ENCODE measurements at places on chromosomes 13 and 19.

DNA sequence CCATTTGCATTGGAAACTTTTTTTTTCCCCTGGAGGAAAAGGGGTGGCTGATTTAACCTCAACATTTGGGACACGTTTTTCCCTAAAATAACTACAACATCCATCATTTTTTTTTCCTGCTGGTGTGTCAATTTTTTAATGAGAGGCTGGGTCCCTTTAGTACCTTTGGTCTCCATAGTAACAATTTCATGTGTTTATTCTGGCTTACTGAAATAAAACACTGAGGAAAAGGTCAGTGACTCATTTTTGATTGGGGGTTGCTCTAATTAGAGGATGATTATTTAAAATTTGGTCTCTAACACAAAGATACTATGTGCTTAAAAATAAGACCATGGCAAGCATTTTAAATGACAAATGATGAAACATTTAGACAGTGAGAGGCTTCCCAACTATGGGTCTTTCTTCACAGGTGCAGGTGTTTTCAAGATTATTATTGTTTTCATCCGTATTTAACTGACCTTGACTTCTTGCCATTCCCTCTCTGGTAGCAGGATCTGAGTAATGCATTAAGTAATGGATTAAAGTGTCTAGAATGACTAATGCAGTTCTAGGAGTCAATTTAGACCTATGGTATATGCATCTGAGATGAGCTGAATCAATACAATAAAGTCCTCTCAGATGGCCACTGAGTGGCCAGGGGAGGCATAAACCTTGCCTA is 406.4 kb downstream of the KCNRG start:
- H3K4me1 ChIP-seq, result peaks cover 11% of the 10 kb centered on the region
- no peaks in the 10 kb centered on the region for H3K36me3 ChIP-seq
- no peaks in the 10 kb centered on the region for H3K27me3 ChIP-seq
- no peak overlapping the region for H3K4me3 ChIP-seq
- no peak overlapping the region for H3K27ac ChIP-seq

- H3K4me3 ChIP-seq, result no peak overlapping the region
- no peak overlapping the region for H3K27ac ChIP-seq
- no peaks in the 10 kb centered on the region for H3K27me3 ChIP-seq
Measured at GRCh38 chr13:91567485-91568207, 169.2 kb downstream of the GPC5 start.

- DNase-seq, result no peak
- no peaks in the 10 kb centered on the region for H3K36me3 ChIP-seq
- peaks cover 4% of the 10 kb centered on the region for H3K4me1 ChIP-seq
- no peaks in the 10 kb centered on the region for H3K27me3 ChIP-seq
- no peak overlapping the region for H3K4me3 ChIP-seq
- no peak overlapping the region for H3K27ac ChIP-seq
Measured at GRCh38 chr13:32857689-32858088, 158.5 kb upstream of the KL start.

DNA sequence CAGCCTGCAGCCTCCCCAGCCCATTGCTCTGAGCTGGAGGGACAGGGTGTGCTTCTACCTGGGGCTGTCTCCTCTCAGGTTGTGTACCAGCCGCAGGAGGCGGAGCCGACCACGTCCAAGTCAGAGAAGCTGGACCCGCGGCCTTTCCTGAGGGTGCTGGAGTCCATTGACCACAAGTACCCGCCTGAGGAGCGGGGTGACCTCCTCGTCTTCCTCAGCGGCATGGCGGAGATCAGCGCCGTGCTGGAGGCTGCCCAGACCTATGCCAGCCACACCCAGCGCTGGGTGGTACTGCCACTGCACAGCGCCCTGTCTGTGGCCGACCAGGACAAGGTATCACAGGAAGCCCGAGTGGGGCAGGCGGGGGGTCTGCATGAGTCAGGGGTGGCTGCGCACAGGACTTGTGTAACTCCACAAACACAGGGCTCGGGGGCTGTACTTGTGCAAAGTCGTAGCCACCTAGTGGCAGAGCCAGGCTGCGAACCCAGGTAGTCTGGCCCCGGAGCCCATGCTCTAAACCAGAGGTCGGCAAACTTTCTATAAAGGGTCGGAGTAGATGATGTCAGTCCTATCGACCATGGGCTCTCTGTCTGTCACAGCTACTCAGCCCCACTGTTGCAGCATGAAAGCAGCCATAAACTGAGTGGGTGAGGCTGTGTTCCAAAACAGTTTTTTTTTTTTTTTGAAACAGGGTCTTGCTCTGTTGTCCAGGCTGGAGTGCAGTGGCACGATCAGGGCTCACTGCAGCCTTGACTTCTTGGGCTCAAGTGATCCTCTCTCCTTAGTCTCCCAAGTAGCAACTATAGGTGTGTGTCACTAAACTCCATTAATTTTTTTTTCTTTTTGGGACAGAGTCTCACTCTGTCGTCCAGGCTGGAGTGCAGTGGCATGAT is 8.9 kb downstream of the DHX34 start:
- DNase-seq, result no peak
- no peaks in the 10 kb centered on the region for H3K4me1 ChIP-seq

DNA sequence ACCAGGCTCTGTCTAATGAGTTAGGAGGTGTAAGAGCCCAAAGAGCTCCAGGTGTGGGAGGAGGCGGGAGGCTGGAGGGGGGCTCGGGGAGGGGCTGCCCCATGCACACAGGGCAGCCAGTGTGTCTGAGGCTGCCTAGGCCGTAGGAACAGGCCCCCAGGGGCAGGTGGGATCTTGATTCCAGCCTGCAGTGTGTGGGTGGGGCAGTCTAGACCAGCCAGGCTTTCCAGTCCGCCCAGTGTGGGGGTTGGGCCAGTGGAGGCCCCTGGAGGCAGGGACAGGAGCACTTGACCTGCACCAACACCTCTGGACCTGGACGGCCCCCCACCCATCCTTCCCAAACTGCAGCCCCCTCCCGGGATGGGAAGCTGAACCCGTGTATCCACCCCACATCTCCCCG is 5.4 kb upstream of the CAMSAP3 start:
- H3K27ac ChIP-seq, result no peak overlapping the region
- no peaks in the 10 kb centered on the region for H3K36me3 ChIP-seq
- H3K4me1 ChIP-seq, result peaks cover 3% of the 10 kb centered on the region
- peaks cover 51% of the 10 kb centered on the region for H3K27me3 ChIP-seq
- no peak for DNase-seq

DNA sequence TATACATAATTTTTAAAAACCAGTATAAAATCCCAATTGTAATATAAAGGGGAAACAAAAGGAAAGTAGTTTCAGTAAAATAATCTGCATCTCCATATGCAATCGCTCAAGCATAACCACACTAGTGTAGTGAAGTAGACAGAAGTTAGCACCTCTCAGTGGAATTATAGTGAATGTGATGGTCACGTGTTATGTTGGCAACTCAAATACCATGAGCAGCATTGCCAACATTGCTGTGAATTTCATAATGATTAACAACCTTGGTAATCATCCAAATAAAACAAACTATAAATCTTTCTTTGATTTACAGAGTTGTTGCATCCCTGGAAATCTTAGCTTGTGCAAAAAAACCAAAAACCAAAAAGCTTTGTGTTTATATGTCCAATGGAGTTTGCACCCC is 77.3 kb upstream of the SIAH3 start:
- no peaks in the 10 kb centered on the region for H3K36me3 ChIP-seq
- DNase-seq, result no peak
- peaks cover 5% of the 10 kb centered on the region for H3K27me3 ChIP-seq
- no peak overlapping the region for H3K4me3 ChIP-seq
- no peak overlapping the region for H3K27ac ChIP-seq

GRCh38 chr19:39186391-39186790 is 10.4 kb upstream of the NCCRP1 start:
- peaks cover 8% of the 10 kb centered on the region for H3K4me1 ChIP-seq
- H3K27ac ChIP-seq, result no peak overlapping the region
- DNase-seq, result no peak

DNA sequence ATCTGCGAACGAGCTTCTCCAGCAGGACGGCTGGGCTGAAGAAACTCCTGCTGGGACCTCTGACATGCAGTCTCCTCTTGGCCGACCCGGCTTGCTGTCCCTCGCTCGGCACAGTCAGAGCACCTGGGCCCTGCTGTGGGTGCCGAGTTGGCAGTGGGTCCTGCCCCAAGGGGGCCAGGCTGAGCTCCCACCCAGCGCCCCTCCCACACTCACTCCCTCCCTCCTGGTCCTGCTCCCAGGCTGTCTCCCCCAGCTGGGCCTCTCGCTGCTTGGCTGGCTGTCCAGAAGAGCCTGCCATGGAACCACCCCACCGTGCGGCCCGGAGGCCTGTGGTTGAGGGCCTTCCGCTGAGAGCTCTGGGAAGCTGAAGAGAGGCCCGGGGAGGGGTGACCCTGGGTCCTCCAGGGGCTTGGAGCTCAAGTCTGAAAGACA is 6.0 kb downstream of the AKT2 start:
- no peak overlapping the region for H3K4me3 ChIP-seq
- H3K27ac ChIP-seq, result no peak overlapping the region
- peaks cover 42% of the 10 kb centered on the region for H3K4me1 ChIP-seq
- H3K27me3 ChIP-seq, result no peaks in the 10 kb centered on the region

DNA sequence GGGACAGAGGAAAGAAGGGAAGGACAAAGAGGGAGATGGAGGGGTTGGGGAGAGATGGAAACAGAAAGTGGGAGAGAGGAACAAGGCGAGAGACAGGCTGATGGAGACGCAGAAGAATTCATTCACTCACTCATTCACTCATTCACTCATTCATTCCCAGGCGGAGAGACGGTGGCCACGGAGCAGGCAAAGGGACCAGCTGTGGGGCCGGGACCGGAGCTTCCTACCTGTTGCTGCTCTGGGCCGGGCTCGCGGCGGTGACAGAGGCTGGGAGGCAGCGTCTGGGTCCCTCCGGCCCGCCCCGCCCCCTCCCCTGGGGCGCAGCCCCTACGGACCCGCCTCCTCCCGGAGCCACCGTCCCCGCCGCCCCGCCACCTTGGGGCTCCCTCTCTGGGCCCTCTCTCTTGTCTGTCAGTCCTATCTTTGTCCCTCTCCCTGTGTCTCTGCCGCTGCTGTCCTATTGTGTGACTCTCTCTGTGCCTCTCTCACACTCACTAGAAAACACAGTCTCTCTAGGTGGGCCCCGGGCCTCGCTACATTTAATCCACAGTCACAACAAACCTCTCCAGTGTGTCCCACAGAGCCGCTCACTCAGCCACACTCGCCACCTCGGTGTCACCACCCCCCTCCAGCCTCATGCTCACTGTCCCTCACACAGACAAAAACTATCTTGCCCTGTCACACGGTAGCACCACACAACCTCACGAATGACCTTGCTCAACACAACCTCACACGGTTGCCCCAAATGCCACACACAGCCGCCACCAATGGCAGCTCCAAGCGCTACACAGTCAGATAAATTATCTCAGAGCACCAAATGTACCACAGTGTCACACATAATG is at the start of gene GNG8:
GNG8 (minus strand) TSS at position 283 of the 842 bp plus-strand sequence. CDS start 1,520 bp downstream, outside the sequence.
- H3K4me3 ChIP-seq, result no peak within 1 kb of the TSS
- H3K4me1 ChIP-seq, result peaks cover 18% of the 10 kb centered on the region
- H3K27me3 ChIP-seq, result peaks cover 51% of the 10 kb centered on the region
- no peak within 1 kb of the TSS for H3K27ac ChIP-seq
- no peaks in the 10 kb centered on the region for H3K36me3 ChIP-seq

- H3K27me3 ChIP-seq, result no peaks in the 10 kb centered on the region
- H3K4me1 ChIP-seq, result peaks cover 27% of the 10 kb centered on the region
- DNase-seq, result no peak
- H3K4me3 ChIP-seq, result no peak overlapping the region
- H3K27ac ChIP-seq, result no peak overlapping the region
Measured at GRCh38 chr13:46621792-46622629, 69.0 kb downstream of the LRCH1 start.

- DNase-seq, result no peak
- H3K27ac ChIP-seq, result no peak overlapping the region
- H3K36me3 ChIP-seq, result peaks cover 24% of the 10 kb centered on the region
- H3K27me3 ChIP-seq, result no peaks in the 10 kb centered on the region
- peaks cover 6% of the 10 kb centered on the region for H3K4me1 ChIP-seq
- H3K4me3 ChIP-seq, result no peak overlapping the region
Measured at GRCh38 chr13:21516805-21517204, 57.7 kb upstream of the ZDHHC20 start.

- H3K27ac ChIP-seq, result no peak overlapping the region
- H3K27me3 ChIP-seq, result no peaks in the 10 kb centered on the region
- no peak for DNase-seq
- no peaks in the 10 kb centered on the region for H3K36me3 ChIP-seq
- H3K4me3 ChIP-seq, result no peak overlapping the region
- H3K4me1 ChIP-seq, result peaks cover 15% of the 10 kb centered on the region
Measured at GRCh38 chr13:98059276-98059675, 83.6 kb upstream of the FARP1 start.

DNA sequence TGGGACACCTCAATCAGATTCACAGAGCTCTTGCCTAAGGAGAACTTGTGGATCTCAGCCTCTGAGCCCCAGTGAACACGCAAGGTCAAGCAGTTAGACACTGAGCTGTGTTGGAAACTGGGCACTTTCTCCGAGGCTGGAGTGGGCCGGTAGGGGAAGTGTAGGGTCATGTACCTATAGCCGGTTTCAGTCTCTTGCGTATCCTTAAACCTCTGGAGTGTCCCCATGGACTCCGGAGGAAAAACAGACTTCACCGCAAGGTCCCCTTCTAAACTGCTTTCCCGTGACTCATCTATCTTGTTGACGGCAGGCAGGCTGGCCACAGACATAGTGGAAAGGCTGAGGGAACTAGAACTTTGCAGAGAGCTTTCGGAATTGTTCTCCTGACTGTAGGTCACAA is 11.3 kb downstream of the IQCN start:
- no peak overlapping the region for H3K4me3 ChIP-seq
- no peak overlapping the region for H3K27ac ChIP-seq
- no peaks in the 10 kb centered on the region for H3K36me3 ChIP-seq
- H3K27me3 ChIP-seq, result no peaks in the 10 kb centered on the region
- no peaks in the 10 kb centered on the region for H3K4me1 ChIP-seq

DNA sequence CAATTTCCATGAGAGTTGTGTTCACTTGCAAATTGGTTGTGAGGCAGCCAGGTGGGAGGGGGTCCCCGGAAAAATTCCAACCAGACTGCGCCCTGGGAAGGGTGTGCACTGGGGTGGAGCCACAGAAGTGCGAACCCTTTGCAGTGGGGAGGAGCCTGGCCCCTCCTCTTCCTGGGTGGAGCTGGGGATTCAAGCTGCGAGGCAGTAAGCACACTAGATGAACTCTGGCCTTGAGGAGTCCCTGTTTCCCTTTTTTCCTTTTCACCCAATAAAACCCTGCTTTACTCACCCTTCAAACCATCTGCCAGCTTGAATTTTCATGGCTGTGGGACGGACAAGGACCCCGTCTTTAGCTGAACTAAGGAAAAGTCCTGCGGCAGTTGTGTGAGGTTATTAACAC is 31.0 kb upstream of the MBNL2 start:
- no peaks in the 10 kb centered on the region for H3K27me3 ChIP-seq
- peaks cover 22% of the 10 kb centered on the region for H3K4me1 ChIP-seq
- no peak for DNase-seq
- H3K36me3 ChIP-seq, result no peaks in the 10 kb centered on the region
- H3K4me3 ChIP-seq, result no peak overlapping the region

All from neural crest cell (in vitro differentiated cells).